ENCODE measurements at places on chromosomes 6 and 20.

GRCh38 chr20:61941721-61942405 is 123.8 kb downstream of the TAF4 start:
- no peak for DNase-seq

- no peak for DNase-seq
Observed at GRCh38 chr6:158760618-158761250, 58.4 kb downstream of the EZR start.

DNA sequence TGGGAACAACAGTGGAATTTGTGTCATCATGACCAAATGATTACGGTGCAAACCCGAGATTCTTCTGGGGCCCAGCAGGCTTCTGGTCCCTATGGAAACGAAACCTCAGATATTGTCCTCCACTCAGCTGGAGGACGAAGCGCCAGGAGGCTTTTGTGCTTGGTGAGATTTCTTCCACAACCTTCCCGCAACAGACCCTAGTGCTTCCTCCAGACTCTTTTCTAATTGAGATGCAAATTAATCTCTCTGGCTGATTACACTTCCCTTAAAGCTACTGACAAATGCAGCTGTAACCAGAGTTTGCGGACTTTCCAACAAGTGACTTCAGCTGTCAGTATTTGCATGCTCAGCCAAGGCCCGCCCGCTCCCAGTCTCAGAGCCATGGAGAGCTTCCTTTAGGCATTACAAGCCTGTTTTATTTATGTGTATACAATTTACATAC is 96.0 kb downstream of the INSM1 start:
- DNase-seq: peak; percentile 5

DNA sequence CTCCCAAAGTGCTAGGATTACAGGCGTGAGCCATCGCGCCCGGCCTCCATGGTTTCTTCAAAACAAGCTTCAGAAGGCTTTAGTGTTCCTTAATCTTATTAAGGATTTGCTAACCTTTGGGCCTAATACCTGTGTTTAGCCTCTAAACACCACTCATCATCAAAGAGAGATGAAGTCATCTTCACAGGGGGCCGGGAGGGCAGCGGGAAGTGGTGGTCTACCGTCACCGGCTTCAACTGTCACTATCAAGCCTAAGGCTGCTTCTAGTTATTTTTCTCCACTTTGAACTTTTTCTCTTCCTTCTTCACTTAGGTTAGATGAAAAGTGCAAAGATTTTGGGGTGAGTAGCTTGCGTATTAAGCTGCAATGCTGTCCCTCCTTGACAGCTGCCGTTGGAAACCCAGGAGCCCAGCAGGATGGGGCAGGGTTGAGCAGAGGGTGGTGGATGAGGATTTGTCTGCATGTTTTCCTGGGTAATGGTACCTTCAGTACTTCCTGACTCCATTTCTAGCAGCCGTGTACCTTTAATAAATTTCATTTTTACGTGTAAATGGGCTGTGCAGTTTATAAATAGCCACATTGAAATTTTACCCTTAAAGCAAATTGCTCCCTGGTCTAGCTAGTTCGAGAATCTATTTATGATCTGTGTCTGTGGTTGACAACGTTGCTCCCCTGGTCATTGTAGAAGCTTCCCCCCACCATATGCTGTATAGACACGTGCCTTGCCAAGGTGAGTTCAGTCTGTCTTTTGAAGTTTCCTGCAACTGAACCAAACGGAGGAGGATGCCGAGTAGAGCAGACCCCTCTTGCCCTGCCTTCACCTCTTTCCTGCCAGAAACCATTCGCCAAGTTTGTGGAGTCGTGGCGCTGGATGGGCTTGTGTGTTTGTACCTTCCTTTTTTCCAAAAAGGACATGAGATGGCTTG is 64.8 kb downstream of the SYNJ2 start:
- DNase-seq: no peak

GRCh38 chr6:125839471-125839870 is 48.7 kb downstream of the NCOA7 start:
- DNase-seq: no peak

- no peak for DNase-seq
Observed at GRCh38 chr20:18188434-18188833, 50.8 kb downstream of the KAT14 start.

- DNase-seq: no peak
Observed at GRCh38 chr20:41029150-41029901, 704 bp downstream of the TOP1 start.

GRCh38 chr6:45038226-45038625 is 289.9 kb upstream of the RUNX2 start:
- no peak for DNase-seq

DNA sequence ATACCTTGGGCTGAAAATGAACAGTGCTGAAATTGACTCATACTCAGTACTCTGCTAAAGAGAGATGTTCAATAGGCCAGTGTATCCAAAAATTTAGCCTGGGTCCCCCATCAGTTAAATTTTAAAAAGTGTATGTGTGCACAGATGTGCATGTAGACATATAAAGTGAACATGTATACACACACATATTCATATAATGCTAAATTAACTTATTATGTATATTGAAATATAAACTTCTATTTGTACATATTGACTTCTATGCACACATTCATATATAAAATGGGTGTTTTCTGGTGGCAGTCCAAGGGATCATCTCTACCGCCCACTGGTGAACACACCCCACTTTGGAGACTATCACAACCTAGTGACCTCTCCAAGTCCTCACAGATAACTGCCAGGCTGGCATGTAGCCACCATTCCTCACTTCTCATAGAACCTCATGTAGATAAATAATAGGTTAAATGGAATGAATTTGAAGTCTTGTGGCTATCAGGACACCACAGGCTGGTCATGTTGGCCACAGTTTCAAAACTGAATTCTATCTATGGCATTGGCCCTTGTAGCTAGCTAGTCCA is 8.8 kb downstream of the SLC22A16 start:
- no peak for DNase-seq

GRCh38 chr6:50457351-50457750 is 256.0 kb upstream of the TFAP2D start:
- DNase-seq: no peak

- DNase-seq: no peak
Observed at GRCh38 chr20:5741089-5741488, 9.1 kb upstream of the SHLD1 start.

GRCh38 chr6:150334790-150335783 is 33.7 kb upstream of the IYD start:
- peak; percentile 68 for DNase-seq

DNA sequence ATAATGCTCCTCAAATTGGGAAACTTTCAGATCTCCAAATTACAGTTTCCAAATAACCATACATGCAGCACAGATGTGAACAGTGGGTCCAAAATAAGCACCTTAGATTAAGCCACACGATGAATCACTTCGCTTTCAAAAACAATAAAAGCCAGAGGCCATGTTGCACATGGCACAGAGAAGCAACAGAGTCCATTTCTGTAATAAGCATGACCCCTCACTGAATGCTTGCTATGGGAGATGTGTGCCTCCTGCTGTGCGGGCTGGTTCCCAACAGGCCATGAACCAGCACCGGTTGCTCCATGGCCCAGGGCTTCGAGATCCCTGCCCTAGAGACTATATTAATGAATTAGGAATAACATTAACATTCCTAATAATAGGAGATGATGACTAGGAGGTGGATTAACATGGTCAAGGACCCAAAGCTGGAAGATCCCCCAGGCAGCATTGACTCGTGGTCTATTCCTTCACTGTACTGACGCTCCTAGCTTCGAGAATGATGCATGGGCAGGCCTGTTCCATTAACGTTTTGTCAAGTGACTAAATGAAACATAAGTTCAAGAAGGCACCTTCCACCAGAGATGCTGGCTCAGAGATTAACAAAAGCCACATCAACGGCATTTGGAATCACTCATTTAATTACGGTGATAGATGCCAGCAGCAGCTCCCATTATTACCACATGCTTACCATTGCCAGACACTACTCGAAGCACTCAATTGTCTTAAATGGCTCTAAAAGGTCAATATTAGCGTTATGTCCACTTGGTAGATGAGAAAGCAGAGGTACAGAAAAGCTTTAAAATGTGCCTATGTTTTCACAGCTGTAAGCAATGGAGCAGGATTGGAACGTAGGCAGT is 470.6 kb upstream of the AGPAT4 start:
- DNase-seq: peak; percentile 10

- no peak for DNase-seq
Observed at GRCh38 chr20:55437798-55438415, 567.4 kb downstream of the CBLN4 start.

DNA sequence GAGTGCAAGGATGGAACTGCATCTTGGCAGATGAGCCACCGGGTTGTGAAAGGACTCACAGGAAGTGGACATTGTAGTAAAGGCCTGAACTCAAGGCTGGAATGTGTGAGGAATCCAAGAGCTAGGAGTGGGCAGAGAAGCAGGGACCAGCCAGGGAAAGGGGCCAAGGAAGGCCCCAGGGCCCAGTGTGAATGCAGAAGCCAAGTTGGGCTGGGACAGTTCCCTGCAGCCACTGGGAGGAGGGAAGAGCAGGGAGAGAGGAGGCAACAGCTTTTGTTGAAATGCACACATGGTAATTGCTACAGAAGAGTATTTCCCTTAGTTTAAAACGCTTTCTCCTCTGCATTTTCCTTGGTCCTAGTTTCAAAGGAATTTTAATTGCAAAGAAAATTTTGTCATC is 34.6 kb downstream of the CDH22 start:
- no peak for DNase-seq

DNA sequence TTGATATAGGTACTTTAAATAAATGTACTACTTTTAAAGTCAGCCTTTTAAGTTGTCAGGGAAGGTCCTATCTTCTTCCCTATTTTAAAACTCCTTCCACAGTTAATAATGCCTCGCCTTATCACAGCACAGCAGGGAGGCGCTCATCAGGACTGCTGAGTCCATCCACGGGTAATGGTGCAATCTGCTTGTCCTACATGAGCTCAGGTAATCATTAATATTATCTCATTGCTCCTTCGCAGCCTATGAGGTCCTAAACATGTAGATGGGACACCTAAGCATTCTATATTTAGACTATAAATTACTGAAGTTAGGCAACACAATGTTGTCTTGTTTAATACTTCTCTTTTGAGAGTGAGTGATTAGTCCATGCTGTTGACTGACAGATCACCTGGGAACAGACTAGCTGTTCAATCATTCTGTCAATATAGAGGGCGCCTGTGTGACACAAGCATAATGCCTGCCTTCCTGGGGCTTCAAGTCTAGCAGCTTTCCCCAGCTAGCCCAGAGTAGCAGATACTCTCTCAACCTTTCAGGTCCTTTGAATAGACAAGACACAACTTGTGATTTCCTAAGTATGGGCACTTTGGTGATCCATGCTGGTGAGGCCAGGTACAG is 91.0 kb downstream of the FYN start:
- DNase-seq: no peak

GRCh38 chr20:23631981-23632710 is 5.6 kb downstream of the CST3 start:
- DNase-seq: no peak

DNA sequence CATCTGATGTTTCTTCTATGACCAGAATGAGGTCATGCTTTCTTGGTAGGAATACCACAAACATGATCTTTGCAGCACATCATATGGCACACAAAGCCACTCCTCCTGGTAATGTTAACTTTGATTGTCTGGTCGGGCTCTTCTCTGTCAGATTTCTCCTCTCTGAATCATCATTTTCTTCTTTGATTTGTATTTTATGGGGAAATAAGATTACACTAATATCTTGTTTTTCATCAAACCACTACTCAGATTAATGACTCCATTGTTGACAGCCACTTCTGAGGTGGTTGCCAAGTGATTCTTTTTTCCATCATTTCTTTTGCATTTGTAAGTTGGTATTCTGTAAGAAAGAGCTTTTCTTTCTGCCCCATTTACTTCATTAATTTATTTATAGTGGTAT is 29.5 kb downstream of the TRMT11 start:
- peak; percentile 76 for DNase-seq

- peak; percentile 6 for DNase-seq
Observed at GRCh38 chr6:138349891-138350290, 27.8 kb upstream of the SMIM28 start.

- DNase-seq: peak; percentile 77
Observed at GRCh38 chr6:44800171-44800783, 412.8 kb downstream of the CDC5L start.

Data from fibroblast of skin of right quadriceps (primary cell).